HEK293T (cell line): ENCODE measurements at places on chromosomes 2 and 18.

GRCh38 chr2:44951124-44951523 lies 9.6 kb downstream of the SIX3 start:
- DNase-seq = no peak

DNA sequence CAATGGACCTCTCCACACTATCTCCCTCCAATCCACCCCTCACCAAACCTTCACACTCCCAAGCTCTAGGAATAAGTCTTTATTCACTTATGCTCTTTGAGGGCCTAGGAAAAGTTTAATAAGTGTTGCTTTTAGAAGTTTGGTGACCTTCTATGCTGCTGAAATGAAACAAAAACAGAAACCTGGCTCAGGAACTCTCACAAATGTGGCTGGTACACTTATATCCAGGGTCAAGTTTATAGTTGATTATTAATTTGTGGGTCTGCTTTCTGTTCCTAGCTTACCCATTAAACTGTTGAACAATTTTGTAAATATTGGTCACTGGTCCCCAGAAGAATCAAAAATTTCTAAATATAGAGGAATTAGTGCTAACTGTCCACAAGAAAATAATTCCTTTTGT lies 14.2 kb upstream of the ANKRD44 start:
- DNase-seq = no peak

DNA sequence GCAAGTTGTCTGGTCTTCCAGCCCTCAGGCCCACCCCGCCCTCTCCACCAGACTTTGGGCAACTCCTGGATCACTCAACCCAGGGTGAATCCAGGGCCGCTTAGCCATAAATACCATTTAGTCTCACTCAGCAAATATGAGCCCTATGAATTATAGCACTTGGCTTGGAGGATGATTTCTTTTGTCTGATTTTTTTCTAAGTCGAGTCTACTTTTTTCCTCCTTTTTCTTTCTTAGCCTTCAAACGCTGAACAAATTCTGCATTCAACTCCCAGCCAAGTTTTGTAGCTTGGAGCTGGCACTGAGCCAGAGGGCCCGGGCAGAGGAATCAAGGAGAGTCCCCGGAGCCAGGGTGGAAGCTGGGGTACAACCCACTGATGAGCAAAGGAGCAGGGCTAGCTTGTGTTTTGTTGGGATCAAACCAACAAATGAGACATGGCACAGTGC lies 48.7 kb downstream of the SERTAD2 start:
- DNase-seq = no peak

- no peak for DNase-seq
Measured at GRCh38 chr18:64287926-64288325, 139.0 kb upstream of the LINC00305 start.

DNA sequence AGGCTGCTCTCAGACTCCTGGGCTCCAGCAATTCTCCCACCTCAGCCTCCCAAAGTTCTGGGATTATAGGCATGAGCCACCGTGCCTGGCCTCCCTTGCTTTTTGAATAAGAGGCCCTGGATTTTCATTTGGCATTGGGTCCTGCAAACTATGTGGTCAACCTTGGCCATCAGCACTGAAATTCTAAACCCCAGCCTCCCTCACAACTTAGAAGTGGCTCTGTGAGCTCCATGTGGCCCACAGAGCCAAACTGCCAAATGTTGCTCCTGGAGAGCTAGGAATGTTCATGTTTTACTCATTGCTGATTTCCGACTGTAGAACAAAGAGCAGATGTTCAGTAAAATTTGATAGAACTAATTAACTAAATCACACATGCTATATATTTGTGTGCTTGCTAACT lies 210.6 kb upstream of the AGAP1 start:
- DNase-seq = no peak

DNA sequence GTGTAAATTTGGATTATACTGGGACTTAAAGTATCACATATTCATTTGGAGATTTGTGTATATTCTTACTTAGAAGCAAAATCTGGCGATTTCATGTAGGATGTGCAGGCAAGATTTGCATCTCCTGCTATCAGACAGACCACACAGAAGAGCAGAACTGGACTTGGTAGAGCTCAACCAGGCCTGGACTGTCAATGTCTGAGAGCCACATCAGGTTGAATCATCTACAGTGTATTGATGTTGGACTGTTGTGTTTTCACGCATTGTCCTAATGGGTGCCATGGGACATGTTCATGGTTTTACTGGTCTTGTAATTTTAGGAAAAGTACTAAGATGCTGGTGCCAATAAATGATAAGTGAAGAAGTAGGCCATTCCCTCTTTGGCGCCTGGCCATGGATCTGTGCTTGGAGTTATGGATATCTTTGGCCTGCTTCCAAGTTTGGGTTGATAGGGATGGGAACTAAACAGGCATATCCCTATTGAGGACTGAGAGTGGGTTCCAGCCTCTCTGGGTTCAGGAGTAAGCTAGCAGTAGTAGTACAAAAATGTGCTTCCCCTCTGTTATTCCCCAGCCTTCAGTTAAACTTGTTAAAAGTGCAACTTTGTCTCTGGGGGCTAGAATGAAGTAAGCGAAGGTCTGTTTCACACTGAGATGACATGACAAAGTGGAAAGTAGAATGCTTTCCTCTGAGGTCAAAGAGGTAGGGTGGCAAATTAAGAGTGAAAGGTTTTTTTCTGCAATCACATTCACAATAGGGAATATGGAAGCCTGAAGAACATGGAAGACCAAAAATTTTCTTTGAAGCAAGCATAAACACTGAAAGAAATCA lies 49.2 kb upstream of the NEMP2 start:
- DNase-seq = no peak

GRCh38 chr2:34188464-34189303 lies 589.6 kb upstream of the FAM98A start:
- no peak for DNase-seq

- no peak for DNase-seq
Measured at GRCh38 chr2:120301284-120301683, 44.7 kb upstream of the INHBB start.

- DNase-seq = no peak
Measured at GRCh38 chr2:232480201-232481190, 7.1 kb downstream of the ECEL1 start.

DNA sequence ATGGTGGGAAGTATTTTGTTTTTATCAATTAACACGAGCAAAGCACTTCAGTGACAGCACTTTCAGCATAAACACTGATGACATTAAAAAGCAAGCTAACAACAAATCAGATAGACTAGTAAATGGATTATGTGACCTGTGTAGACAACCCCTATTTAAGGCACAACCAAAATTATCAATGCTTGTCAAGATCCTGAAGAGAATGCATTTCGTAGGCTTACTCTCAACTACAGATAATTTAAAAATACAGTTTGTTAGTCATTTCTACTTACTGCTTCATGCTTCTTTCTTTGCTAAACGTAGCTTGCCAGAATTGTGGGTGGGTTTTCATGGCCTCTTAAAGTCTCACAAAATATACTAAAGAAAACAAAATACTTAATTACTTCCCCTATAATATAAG lies 3.4 kb downstream of the CSRNP3 start:
- DNase-seq = no peak

DNA sequence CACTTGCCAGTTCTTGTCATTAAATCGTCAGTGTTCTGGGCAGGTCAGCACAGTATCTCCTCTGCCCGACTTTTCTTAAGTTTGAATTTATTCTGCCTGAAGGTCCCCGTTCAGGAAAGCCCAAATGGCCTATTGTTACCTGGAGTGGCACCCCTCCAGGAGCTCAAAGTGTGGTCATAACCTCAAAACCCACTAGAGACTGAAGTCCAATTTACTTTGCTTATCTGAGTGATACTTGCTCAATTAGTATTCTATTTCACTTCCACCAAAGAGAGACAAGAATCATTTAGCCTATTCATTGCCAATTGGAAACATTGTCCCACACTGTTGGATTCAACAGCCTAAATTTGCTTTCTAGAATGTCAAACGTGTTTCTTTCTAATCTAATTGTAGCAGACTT lies 375.3 kb downstream of the LNPK start:
- DNase-seq = no peak

DNA sequence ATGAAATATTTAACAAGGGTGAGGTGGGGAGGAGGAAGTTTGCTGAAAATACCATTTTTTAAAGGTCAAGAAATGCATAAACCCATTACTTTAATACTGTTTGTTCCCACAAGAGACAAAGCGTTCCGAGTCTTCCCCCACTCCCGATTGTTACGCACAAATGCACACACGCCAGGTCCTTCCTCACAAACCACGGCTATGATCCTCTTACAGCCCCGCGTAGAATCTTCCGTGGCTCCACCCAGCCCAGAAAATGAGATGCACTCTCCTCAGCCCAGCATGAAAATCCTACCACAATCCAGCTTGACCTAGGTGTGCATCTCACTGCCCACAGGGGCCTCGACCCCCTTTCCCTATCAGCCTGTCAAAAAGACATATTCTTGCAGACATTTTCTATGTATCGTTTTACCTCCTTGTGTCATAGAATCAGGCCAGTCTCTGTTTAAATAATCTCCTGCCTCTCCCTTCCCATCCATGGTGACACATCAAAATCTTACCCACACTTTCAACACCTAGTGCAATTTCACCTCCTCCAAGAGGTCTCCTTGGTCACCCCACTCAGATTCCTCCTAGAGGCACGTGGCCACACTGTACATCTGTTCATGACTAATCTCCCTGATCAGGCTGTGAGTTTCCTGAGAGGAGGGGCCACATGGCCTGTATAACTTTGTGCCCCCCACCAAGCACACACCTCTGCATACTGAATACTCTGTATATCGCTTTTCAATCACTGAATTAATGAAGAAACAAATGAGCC lies 491.0 kb upstream of the KLHL29 start:
- DNase-seq = no peak

DNA sequence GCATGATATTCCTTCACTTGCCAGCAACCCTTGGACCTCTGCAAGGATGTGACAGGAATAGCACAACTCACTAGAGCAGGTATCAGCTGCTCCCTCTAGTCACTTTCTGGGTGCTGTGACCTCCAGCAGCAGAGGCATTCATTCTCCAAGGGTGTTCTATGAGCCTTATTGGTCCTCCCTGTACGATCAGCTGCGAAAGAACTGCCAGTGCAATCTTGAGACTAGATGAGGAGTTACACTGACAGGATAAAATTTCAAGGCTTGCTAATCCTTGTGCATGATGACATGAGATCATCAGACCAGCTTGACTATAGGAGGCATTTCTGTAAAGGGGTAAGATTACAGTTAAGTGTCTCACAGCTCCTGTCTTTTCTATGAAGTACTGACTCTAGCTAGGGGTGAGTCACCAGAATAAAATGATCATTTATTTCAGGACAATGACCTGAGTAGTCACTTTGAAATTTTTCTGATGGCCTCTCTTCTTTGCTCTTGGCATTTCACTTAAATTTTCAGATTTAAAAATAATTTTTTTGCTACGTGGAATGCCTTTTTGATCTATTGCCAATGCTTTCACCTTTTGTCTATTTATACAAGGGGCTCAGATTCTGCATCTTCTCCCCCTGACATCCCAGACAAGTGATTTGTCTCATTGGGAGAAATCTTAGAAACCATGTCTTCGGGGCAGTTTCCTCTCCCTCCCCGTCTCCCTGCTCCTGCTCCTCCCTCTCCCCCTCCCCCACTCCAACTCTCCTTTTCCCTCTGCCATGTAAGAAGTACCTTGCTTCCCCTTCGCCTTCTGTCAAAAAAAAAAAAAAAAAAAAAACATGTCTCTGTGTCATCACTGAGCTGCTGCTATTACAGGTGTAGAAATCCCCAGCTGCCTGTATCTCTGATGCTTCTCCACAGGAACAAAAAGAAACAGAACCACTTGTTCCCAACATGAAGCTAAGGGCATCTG lies 49.2 kb upstream of the FRZB start:
- DNase-seq = peak; percentile 49

- no peak for DNase-seq
Measured at GRCh38 chr2:57876313-57876712, 170.3 kb upstream of the VRK2 start.

DNA sequence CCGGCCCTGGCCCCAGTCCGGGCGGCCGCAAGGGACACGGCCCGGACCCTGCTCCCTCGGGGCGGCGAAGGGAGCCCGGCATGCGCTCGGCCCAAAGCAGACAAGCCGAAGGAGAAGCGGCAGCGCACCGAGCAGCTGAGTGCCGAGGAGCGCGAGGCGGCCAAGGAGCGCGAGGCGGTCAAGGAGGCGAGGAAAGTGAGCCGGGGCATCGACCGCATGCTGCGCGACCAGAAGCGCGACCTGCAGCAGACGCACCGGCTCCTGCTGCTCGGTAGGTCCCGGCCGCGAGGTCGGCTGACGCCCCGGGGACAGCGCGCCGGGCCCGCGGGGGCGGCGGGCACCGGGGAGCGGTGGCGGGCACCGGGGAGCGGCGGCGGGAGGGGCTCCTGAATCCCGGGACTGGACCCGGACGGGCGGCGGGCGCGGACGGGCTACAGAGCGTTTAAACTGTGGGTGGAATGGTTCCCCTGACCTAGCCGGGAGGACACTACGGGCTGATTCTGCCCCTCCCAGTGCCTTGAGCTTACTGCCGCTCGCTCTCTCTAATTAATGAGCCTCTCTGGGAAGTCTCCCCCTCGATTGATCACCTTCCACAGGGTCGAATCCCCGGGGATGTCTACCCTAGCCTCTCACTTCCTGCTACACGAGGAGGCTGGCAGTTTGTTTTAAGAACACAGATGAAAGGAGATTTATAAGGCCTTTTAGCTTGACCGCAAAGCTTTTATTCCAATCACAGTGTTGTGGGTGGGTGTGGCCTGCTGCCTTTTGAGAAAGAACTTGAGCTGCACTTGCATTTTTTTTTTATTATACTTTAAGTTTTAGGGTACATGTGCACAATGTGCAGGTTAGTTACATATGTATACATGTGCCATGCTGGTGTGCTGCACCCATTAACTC lies 853 bp downstream of the GNAL start:
- DNase-seq = peak; percentile 39

- DNase-seq = no peak
Measured at GRCh38 chr2:219648176-219648575, 20.7 kb downstream of the SLC4A3 start.

GRCh38 chr2:74767618-74768017 lies 66.3 kb upstream of the HK2 start:
- DNase-seq = no peak

GRCh38 chr2:191311-192190 lies 72.3 kb downstream of the SH3YL1 start:
- no peak for DNase-seq

- no peak for DNase-seq
Measured at GRCh38 chr2:15133461-15133860, 427.7 kb downstream of the NBAS start.

DNA sequence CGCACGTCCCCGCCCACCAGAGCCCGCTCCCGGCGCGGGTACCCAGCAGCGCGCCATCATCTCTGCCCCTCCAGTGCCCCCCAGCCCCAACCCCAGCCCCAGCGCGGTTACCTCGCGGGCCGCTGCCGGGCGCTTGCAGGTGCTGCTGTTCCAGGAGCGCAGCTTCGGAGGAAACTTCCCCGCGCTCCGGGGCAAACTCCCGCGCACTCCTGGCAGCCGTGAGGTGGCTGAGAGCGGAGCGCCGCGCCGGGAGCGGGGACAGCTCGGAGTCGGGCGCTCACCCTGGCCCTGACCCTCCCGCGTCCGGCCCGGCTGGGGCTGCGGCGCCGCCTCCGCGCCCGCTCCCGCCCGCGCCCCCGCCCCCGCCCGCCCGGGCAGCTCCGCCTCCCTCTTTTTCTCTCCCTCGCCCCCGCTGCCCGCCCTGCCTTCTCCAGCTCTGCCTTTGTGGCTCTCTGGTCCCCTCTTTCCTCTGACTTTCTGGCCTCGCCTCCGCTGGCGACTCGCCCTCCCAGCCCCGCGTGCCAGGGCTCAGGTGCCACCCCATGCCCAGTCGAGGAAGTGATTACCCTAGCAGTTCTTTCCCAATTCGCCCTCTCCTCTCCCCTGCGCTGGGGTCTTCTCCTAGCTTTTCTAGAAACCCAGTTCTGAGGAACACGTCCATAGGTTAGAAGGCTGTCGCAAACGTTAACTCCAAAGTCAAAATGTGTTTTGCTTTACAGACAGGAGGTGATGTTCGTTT lies at the start of gene CHST9:
CHST9 (minus strand) TSS at position 284 of the 739 bp plus-strand sequence. CDS start 42,499 bp downstream, outside the sequence.
- peak; percentile 61 for DNase-seq
